Body of pancreas (tissue), 4 donors: ENCODE measurements at places on chromosomes 12 and 14.

DNA sequence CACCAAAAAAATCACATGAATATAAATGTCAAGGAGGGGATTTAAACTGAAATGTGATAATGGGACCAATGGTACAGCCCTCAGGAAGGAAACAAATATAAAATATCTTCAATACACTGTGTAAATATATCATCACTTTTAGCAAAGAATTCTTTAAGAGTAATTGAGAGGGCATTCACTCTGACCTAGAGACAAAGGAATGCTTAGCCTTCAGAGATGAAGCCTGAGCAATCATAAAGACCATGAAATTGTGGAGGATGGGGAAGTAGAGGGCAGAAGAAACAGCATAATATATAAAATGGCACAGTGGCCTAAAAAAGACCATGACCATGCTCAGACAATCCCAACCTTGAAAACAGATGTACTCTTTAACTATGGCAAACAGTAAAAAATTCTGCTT, 20.4 kb downstream of the YAF2 start:
- no peak for DNase-seq

- DNase-seq, result no peak
Measured at GRCh38 chr12:70070494-70071007, 172.7 kb upstream of the CNOT2 start.

DNA sequence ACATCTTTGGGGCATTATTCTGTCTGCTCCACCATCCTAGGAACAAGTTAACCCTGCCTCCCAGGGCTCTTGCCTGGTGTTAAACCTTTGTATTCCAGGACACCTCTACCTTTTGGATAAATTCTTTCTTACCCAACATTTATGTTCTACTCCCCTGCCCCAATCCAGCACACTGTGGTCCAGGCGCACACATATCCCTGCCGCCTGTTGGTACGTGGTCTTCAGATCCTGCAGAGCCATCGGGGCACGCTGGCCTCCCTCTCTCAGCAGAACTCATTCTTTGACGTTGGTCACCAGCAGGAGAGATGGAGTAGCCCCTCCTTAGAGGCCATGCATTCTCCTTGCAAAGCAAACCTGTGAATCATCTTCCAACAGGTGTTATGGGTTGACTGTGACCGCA, 5.1 kb upstream of the TMEM179 start:
- no peak for DNase-seq

DNA sequence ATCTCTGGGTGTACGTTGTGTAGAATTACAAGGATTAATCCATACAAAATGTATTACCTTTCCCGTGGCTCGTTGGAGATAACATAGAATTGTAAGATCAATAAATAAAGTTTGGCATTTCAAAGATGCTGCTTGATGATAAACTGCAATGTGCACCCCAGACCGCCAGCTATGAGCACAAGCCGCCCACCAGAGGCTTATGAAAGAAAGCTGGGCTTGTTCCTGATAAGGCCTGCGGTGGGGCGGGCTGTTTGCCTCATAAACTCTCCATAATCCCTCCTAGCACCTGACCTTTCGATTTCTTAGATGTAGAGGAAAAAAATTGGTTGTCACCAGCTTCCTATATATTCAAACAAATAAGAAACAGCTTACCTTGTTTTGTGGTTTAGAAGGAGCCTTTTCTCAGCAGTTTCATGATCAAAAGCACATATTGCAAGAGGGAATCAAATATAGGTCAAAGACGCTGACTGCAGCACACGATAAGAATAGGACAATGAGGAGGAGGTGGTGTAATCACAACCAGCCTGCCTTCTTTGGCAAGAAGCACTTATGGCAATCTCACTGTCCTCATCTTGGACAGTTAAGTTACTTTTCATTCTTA, 293.6 kb downstream of the RMST start:
- no peak for DNase-seq

DNA sequence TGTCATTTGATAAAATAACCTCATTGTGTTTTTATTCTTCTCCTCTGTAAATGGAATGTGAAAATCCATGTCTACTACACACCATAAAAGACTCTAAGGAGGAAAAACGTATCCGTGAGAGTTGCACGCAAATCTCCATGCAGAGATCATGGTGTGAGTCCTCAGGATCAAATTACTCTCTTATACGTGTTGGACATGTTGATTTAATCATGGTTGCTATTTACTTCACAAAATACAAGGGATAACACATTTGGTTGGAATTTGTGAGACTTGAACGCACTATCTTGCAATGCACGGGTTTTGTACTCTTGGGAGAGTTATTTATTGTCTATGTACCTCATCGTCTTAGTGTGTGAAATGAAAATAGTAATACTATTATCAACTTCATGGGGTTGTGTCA, 128.0 kb upstream of the RASSF8 start:
- no peak for DNase-seq

DNA sequence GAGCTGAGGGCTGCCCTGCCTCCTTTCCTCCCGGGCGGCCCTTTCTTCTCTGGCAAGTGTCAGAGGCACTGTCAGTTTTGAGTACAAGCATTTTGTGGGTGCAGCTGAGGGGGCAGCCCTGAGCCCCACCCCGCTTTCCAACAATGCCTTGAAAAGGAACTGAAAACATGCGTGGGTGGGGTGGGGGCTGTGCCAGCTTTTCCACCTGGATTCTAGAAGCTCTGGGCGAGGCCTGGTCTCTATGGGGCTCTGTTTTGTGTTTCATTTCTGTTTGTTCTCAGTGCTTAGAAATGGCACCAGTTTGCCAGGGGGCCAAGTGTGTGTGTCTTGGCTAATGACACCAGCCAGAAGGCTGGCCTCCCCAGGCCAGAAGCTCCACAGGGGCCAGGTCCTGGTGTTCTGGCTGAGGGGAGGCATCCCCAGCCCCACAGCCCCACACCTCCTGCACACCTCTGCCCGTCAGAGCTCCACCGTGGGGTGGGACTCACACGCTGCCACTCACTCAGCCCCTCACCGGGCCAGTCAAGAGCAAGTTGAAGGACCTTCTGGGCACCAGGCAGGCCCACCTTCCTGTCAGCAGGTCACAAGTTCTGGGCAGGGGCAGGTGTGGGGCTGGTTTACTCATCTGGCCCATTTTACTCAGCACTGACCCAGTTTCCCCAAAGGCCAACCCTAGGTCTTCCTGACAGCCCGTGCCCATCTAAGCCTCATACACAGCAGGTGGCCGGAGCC, 155.1 kb downstream of the CALM1 start:
- no peak for DNase-seq

DNA sequence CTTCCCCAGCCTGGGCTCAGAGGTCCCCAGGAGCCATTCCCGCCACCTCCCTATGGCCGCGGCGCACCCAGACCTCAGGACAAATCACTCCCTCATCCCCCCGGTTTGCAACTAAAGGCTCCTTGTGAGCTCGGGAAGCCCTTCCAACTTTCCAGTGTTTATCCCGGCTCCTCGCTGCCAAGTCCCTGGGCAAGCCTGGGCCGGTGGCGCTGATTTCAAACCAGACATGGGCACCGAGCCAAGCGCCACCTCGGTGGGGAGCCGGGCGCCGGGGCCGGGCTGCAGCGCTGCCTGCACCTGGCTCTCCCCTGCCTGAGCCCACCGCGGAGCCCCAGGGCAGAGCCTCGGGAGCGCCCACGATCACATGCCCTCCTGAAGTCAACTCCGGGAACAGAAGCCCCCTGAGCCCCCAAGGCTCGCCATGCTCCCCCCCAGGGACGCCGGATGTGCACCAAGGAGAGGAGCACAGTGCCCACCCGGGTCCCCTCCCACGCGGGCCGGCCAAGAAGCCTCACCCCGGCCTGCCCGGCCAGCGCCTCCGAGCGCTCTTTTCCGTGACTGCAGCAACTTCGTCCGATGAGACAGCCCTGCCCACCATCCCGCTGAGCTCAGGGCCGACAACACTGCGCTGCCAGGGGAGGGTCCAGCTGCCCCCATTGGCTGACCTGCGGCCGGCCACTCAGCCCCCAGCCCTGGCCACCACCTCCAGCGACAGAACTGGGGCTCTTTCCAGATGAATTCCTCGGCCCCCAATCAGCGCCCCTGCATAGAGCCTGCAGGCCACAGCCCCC, 50.0 kb downstream of the NCOR2 start:
- peak; percentile 87 for DNase-seq

GRCh38 chr12:93571925-93572711, at the start of gene SOCS2:
SOCS2 (plus strand) TSS chr12:93572675; CDS start chr12:93572898, 223 bp downstream.
- peak; percentile 34 for DNase-seq

GRCh38 chr14:99187858-99188257, 84.1 kb downstream of the BCL11B start:
- DNase-seq, result no peak

DNA sequence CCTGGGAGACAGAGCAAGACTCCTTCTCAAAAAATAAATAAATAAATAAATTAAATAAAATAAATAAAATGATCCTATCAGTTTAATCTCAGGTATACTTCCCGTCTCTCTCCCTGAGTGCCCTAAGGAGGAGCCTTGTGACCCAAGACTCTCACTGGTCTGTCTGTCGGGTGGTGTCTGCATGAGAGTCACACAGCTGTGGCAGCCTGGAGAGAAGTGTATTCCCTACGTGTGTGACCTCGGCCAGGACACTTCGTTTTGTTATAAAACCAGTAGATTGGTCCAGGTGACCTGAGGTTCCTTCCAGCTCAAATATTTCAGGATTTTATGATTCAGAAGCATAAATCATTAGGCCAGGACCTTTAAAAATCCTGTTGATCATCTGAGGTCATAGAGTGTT, 4.8 kb downstream of the SYNE3 start:
- DNase-seq, result no peak

- no peak for DNase-seq
Measured at GRCh38 chr12:68483592-68484383, 126.9 kb upstream of the RAP1B start.

- DNase-seq, result no peak
Measured at GRCh38 chr12:130441771-130442760, 104.4 kb downstream of the PIWIL1 start.

GRCh38 chr14:93906341-93907329, 20.5 kb upstream of the FAM181A start:
- peak; percentile 71 for DNase-seq

DNA sequence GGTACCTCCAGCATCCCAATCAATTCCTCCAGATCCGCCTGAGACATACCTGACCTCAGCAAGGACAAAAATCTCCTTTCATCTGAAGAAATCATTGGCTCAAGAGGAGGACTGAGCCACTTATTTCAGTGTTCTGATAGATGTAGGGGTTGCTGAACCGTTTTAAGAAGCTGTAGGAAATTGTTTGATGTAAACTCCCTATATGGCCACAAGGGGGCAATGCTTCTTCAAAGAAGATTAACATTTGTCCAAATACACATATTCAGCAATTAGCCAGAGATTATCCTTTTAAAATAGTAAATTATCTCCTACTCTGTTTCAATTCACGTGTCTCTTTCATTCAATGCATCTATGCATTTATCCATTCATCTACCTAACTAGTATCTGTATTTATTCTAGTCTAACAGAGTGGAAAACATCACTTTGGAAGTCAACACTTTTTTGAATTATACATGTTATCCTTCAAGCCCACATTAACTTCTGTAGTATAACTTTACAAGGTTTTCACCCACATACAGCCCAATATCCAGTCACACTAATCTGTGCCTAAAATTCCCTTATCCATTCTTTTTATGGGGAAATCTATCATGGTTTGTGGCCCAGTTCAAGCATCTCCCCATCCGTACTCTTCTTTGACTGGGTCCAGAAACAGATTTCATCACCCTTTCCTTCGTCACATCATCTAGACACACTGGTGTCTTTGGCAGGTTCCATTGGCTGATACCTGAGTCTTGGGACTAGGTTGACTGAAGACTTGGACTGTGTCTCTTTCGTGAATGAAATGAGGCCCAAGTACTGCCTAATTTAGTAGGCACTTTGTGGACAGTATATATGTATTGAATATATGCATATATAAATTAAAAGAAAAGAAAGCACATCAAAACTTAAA, 411.0 kb upstream of the OR4E1 start:
- peak; percentile 15 for DNase-seq

DNA sequence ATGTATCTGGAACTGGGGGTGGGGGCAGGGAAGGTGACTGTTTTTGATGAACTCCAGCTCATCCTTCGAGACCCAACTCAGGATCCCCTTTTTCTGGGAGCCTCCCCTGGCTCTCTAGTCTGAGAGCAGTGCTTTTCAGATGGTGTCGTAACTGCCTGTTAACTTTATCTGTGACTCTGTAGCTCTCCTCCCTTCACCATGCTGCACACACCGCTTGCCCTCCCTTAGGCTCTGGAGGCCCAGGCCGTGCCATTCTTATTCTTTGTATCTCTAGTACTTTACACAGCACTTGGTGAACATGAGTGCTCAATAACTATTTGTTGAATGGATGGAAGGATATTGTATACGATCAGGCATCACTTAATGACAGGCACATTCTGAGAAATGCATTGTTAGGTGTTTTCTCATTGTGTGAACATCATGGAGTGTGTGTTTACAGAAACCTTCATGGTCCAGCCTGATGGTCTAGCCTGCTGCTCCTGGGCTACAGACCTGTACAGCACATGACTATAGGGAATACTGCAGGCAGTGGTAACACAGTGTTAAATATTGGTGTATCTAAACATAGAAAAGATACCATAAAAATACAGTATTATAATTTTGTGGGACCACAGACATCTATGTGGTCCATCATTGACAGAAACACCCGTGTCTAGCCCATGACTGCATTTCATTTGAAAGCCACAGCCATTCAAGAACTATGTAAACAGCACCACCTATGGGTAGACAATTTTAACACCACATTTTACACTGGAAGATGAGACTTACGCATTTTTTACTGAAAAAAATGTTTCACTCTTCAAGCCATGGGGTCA, 91.8 kb downstream of the EML1 start:
- DNase-seq, result no peak

GRCh38 chr12:46830731-46831334, 5.0 kb upstream of the SLC38A4 start:
- peak; percentile 41 for DNase-seq

- DNase-seq, result no peak
Measured at GRCh38 chr12:103881261-103881660, 40.2 kb upstream of the NT5DC3 start.

DNA sequence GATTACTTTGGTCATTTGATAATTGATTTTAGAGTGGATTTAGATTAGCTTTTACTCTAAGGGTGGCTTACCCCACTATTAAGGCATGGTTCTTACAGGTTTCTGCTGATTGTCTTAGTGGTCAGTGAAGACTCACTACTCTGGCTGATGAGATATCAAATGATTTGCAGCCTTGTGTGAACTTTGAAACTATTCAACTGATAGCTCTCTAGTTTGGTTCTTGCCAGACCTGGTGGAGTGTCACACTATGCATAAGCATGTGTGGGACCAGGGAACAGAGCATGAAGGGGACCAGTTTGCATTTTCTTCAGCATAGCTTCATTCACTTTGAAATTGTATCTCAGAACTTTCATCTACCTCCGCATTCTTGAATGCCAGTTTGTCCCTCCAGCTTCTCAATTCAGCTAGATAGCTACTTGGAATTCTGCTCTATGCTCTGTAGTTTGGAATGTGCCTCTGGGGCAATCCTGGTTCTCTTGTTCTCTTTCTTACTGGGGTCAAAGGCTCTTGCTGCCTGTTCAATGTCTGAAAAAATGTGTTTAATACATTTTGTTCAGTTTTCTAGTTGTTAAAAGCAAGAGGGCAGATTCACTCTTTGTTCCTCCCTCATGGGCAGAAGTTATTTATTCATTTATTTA, 12.7 kb downstream of the SCYL2 start:
- no peak for DNase-seq
